ENCODE measurements at places on chromosomes 5 and 9. TPM values are rescaled to one million over a fixed set of nuclear protein-coding genes. Genes with fewer than 3 reads are reported as not detected.

DNA sequence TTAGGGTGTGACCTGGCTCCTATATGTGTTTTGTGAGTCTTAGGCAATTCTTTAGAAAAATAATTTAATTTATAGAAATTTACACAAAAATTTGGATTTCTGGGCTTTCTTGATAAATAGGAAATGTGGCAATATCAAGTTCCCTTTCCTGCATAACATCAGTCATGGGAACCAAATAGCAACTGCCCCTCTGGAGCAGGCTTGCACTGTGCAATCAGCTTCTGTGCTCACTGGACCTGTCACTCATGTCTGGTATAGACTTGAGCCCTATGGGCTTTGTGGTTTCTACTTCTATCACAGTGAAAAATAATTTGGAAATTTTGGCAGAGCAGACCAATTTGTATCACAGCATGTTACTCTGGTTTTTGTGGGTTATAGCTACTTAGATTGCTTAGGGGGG lies 131.7 kb downstream of the ADGRV1 start:
- DNase-seq, result no peak
- H3K36me3 ChIP-seq, result no peaks in the 10 kb centered on the region
- no peak overlapping the region for H3K27ac ChIP-seq
- no peak overlapping the region for H3K4me3 ChIP-seq
- H3K4me1 ChIP-seq, result no peaks in the 10 kb centered on the region
- H3K27me3 ChIP-seq, result no peaks in the 10 kb centered on the region

- H3K4me3 ChIP-seq, result no peak overlapping the region
- no peaks in the 10 kb centered on the region for H3K4me1 ChIP-seq
Observed at GRCh38 chr5:158068964-158069363, 210.0 kb upstream of the CLINT1 start.

GRCh38 chr5:178106556-178107239 lies 6.6 kb upstream of the N4BP3 start:
- no peaks in the 10 kb centered on the region for H3K36me3 ChIP-seq
- no peak overlapping the region for H3K27ac ChIP-seq
- no peaks in the 10 kb centered on the region for H3K4me1 ChIP-seq
- DNase-seq, result no peak
- no peak overlapping the region for H3K4me3 ChIP-seq

GRCh38 chr9:114525513-114525912 lies 20.2 kb upstream of the WHRN start:
- DNase-seq, result no peak
- no peak overlapping the region for H3K4me3 ChIP-seq
- H3K27ac ChIP-seq, result no peak overlapping the region

DNA sequence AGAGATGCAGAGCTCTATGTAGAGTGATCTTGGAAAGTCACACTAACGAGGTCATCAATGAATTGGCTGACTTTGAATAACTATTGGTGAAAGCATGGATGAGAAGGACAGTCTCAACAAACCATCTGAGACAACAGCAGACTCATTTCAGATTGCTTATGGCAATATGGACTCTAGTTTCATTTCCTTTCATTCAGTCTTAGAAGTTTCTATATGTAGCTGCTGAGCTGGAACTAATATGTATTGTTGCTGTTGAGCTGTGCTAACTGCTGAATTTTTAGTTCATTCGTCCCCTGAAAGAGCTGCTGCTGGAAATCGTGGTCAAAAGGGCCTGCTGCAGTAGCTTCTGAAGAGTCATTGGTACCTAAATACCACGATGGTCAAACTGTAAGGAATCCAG lies 31.3 kb downstream of the TNFSF15 start:
- H3K27ac ChIP-seq, result no peak overlapping the region
- no peaks in the 10 kb centered on the region for H3K36me3 ChIP-seq
- no peaks in the 10 kb centered on the region for H3K4me1 ChIP-seq

DNA sequence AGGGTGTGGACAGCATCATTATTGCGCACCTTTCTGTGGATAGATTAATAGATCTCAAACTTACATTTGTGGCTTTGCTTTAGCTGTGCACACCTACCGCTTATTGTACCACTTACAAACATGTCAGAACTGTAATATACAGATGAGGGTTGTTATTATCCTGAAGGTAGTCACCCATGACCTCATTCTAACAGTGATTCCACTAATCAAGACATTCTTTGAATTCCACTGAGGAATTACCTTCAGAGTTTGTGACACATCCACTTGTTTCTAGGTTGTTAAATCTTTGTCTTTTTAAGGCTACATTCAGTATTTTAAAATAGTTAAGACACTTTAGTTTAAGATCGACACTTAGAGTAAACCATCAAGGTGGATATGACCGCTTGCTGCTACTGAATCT lies 7.8 kb downstream of the KCNV2 start:
- H3K27me3 ChIP-seq, result no peaks in the 10 kb centered on the region
- H3K4me1 ChIP-seq, result no peaks in the 10 kb centered on the region
- H3K4me3 ChIP-seq, result no peak overlapping the region
- no peaks in the 10 kb centered on the region for H3K36me3 ChIP-seq
- H3K27ac ChIP-seq, result no peak overlapping the region

DNA sequence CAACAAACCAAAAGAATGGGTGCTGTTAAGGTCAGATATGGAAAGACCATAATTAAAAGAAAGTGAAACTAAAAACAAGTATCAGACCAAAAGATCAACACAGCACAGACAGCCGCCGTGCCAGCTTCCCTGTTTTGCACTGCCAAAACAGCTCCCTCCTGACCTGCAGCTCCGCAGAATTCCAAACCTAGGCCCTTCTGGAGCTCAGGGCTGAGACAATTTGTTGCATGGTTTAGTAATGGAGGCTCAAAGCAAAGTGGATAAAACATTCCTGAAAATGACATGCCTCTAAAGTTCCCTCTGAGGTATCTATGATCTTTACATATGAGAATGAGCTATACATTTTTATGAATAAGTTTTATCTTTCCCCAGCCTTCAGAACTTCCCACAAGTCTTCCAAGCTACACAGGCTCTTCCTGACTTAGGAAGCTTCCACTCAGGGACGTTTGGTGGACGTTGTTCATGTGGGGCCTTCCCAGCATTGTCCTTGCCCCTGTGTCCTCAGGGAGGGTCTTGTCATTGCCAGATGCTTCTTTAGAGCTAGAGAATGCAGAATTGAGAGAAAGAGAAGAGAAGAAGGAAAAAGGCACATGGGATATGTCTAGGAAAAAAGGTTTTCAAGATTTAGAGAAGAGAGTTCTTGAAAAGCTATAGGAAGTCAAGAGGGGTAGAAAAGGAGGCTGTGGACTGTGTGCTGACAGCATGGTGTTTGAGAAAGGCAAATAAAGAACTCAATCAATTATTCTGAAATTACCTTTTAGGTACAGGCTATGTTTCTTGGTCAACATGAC lies 28.4 kb upstream of the SSBP2 start:
- peaks cover 12% of the 10 kb centered on the region for H3K4me1 ChIP-seq
- H3K4me3 ChIP-seq, result peak overlapping the region; percentile 86
- DNase-seq, result peak; percentile 71

DNA sequence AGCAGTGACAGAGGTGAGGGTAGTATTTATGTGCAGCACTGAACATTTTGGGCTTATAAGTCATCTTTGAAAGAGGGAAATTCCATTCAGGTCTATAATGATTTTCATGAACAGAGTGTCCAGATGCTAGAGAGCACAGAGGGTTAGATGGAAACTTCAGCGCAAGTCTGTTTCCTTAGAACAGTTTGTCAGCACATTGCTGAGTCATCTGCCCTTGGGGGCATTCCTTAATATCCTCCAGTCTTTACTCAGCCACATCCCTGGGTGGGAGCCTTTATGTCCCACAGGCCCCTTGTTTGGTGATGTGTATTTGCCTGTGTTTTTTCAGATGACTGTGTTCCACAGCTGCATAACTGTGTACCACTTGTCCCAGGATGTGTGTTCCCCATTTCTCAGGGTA lies 138.5 kb upstream of the S1PR3 start:
- H3K27me3 ChIP-seq, result peaks cover 25% of the 10 kb centered on the region
- no peak overlapping the region for H3K27ac ChIP-seq
- DNase-seq, result no peak
- no peak overlapping the region for H3K4me3 ChIP-seq
- H3K36me3 ChIP-seq, result no peaks in the 10 kb centered on the region

- DNase-seq, result no peak
- H3K27me3 ChIP-seq, result no peaks in the 10 kb centered on the region
- H3K36me3 ChIP-seq, result no peaks in the 10 kb centered on the region
- H3K4me1 ChIP-seq, result no peaks in the 10 kb centered on the region
- no peak overlapping the region for H3K27ac ChIP-seq
Observed at GRCh38 chr5:128228008-128228407, 144.4 kb downstream of the SLC12A2 start.

The CLINT1 gene
- polyA plus RNA-seq, result 105 TPM

The ZNG1C gene
- polyA plus RNA-seq, result 33.8 TPM

The HABP4 gene
- 21.2 TPM for polyA plus RNA-seq

DNA sequence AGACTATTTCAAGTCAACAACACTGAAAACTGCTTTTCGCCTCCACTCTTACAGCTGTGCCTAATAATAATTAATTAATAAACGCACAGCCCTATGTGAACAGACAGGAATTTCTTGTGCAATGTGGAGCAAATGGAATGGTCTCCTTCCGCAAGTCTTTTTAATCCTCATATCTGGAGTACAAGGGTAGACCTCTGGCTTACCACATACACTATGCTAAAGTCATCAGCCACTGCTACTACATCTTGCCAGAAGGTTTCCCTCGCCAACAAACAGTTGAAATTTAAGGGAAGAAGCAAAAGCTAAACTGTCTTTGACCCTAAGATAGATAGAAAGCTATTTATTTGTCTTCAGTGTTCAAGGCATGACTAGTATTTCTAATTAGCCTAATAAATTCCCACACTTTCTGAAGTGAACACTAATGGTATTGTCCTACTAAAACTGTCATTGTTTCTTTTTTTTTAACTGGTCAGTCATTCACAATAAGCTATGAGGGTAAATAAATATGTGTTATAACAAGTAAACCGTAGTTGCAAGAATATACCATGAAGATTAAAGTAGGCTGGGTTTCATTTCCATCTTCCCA lies 63.9 kb downstream of the GOLPH3 start:
- no peaks in the 10 kb centered on the region for H3K27me3 ChIP-seq
- DNase-seq, result no peak
- H3K4me1 ChIP-seq, result no peaks in the 10 kb centered on the region
- no peak overlapping the region for H3K4me3 ChIP-seq
- peaks cover 49% of the 10 kb centered on the region for H3K36me3 ChIP-seq
- no peak overlapping the region for H3K27ac ChIP-seq

The EGR1 gene
- polyA plus RNA-seq, result 0.38 TPM

- H3K4me3 ChIP-seq, result no peak overlapping the region
- DNase-seq, result no peak
- H3K27me3 ChIP-seq, result no peaks in the 10 kb centered on the region
- no peaks in the 10 kb centered on the region for H3K36me3 ChIP-seq
- H3K4me1 ChIP-seq, result no peaks in the 10 kb centered on the region
Observed at GRCh38 chr5:45609661-45610060, 86.5 kb downstream of the HCN1 start.

GRCh38 chr9:96169901-96170300 lies 132.1 kb downstream of the HSD17B3 start:
- DNase-seq, result no peak
- no peak overlapping the region for H3K27ac ChIP-seq
- H3K4me3 ChIP-seq, result no peak overlapping the region
- no peaks in the 10 kb centered on the region for H3K36me3 ChIP-seq
- H3K27me3 ChIP-seq, result no peaks in the 10 kb centered on the region
- no peaks in the 10 kb centered on the region for H3K4me1 ChIP-seq

DNA sequence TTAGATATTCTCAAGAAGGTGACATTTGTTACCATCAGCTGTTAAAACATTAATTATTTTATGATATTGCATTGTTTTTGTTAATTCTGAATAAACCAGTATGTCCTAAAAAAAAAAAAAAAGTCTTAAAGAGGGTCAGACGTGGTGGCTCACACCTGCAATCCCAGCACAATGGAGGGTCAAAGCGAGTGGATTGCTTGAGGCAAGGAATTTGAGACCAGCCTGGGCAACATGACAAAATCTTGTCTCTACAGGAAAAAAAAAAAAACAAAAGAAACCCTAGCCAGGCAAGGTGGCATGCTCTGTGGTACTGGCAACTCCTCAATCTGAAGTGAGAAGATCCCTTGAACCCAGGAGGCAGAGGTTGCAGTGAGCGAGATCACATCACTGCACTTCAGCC lies 46.8 kb downstream of the CYLC2 start:
- H3K36me3 ChIP-seq, result no peaks in the 10 kb centered on the region
- H3K4me1 ChIP-seq, result no peaks in the 10 kb centered on the region
- no peaks in the 10 kb centered on the region for H3K27me3 ChIP-seq

DNA sequence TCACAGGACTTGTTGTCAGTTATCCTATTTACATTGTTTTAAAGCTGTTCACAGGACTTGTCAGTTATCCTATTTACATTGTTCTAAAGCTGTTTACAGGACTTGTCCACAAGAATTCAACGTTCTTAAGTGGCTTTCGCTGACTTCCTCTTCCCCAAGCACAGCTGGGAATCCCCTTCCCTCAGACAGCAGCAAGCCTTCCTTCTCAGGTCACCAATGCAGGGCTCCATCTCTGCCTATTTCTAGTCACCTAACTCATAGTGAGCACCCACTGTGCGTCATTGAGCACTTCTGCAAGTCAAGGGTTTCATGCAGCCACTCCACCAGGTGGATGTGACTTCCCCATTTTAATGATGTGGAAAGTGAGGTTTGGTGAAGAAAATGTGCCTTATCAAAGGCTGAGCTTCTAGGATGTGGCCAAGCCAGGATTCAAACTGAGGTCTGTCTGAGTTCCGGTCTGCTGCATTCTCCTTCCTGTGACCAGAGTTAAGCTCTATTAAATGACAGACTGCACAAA lies 109.8 kb upstream of the ZNF462 start:
- no peaks in the 10 kb centered on the region for H3K27me3 ChIP-seq
- no peak overlapping the region for H3K27ac ChIP-seq

DNA sequence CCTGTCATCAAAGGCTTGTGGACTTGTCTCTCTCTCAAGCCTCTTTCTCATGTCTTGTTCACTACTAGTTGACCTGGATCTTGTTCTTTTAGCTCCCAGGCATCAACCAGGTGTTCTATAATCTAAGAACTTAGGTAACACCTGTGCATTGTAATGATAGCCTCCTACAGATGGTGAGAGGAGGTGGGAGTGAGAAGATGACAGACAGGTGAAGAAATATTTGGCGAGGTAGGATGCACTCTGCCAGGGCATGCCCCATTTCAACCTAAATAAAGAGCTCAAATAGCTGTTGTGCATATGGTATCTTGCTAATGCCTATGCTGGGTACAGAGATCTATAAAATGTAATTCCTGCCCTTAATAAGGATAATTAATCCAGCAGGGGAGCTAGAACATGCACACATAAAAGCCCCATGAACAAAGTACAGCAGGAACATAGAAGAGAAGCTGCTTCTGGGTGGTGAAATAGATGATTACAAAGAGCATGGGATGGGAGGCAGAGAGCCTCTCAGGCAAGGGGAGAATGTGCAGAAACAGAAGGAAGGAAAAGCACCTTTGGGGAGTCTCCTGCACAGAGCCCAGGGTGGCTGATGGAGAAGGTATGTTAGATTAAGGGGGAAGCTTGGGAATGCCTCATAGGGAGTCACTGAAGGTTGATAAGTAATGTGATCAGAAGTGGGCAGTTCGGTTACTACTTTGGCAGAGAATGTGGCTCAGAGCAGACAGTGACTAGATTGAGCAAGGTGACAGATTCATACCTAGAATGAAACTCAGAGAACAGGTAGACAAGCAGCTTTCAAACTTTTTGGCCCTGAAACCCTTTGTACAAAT lies 28.0 kb upstream of the PLIN2 start:
- H3K27ac ChIP-seq, result no peak overlapping the region
- DNase-seq, result no peak
- no peak overlapping the region for H3K4me3 ChIP-seq
- H3K36me3 ChIP-seq, result no peaks in the 10 kb centered on the region

GRCh38 chr9:114629563-114630090 lies 18.5 kb downstream of the TMEM268 start:
- H3K4me1 ChIP-seq, result no peaks in the 10 kb centered on the region
- no peak overlapping the region for H3K4me3 ChIP-seq
- no peaks in the 10 kb centered on the region for H3K27me3 ChIP-seq

Data from CD4-positive, CD25-positive, alpha-beta regulatory T cell (primary cell).